ENCODE measurements at places on chromosomes 16 and 17.

DNA sequence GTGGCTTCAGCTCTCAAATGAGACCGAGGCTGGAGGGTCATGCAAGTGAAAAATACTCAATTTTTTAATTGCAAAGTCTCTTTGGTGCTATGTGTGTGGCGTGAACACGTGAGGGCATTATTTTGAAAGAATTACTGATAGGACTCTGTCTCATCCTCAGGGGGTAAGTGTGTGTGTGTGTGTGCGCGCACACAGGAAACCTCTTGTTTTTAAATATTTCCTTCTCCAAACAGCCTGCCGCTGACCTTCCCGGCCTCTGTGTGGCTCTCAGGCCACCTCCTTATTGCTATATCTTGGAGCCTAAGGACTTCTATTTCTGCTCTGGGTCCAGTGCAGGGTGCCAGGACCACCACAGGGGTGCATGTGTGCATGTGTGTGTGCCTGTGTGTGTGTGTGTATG, 99.7 kb downstream of the CMIP start:
- DNase-seq, result no peak

- DNase-seq, result no peak
These were observed 2.9 kb upstream of the THRA start for GRCh38 chr17:40059729-40060475.

DNA sequence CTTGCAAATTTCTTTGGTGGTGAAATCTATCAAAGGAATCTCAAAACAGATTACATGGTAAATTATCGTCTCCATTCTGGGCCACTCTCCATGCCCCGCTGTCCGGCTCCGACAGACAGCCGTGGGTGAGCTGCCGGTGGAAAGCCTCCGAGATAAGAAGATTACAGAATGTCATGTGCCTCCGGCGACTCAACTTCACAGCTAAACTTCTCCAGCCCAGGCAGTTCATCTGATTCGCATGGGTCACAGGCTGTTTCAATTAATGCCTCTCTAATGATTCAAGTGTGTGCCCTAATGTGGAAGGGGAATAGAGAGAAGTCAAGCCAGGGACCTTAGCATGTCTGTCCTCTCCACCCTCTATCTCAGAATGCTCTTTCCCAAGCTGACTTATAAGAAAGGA, 520.8 kb upstream of the ZFHX3 start:
- DNase-seq, result no peak

DNA sequence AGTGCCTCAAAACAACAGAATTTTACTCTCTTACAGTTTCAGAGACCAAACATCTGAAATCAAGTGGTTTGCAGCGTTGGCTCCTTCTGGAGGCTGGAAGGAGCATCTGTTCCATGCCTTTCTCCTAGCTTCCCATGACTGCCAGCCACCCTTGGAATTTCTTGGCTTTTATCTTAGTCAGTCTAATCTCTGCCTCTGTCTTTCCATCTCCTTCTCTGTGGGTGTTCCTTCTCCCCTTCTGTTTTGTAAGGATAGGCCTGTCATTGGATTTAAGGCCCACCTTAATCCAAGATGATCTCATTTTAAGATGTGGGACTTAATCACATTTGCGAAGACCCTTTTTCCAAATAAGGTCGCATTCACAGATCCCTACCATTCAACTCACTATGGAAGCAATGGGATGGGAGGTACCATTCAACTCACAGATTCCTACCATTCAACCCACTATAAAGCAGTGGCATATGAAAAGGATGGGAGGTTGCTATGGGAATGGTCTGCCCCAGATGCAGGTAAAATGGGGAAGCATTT, 321.8 kb downstream of the WWOX start:
- no peak for DNase-seq

DNA sequence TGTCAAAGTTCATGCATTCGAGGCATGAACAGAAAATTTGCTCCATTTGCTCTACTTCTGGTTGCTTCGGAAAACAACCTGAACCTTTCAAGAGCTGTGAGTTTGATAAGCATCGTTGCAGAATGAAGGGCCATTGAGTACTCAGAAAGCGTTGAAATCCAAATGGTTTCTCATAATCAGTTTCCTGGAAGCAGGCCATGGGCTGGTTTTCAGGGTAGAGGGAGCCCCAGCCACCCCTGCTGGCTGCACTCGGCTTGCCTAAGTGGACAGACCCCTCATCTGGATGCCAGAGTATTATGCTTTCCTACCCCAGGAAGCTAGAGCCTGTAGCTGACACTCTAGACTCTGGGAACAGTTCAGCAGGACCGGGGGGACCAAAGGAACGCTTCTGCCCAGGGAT, 24.4 kb downstream of the SCNN1G start:
- no peak for DNase-seq

GRCh38 chr17:48038687-48039086, 1.1 kb upstream of the COPZ2 start:
- DNase-seq, result no peak

Data from H9 (cell line).